Prostate gland (tissue), 2 donors: ENCODE measurements at places on chromosomes 5 and 9.

GRCh38 chr5:69504036-69504435, 11.4 kb downstream of the OCLN start:
- no peak for DNase-seq

DNA sequence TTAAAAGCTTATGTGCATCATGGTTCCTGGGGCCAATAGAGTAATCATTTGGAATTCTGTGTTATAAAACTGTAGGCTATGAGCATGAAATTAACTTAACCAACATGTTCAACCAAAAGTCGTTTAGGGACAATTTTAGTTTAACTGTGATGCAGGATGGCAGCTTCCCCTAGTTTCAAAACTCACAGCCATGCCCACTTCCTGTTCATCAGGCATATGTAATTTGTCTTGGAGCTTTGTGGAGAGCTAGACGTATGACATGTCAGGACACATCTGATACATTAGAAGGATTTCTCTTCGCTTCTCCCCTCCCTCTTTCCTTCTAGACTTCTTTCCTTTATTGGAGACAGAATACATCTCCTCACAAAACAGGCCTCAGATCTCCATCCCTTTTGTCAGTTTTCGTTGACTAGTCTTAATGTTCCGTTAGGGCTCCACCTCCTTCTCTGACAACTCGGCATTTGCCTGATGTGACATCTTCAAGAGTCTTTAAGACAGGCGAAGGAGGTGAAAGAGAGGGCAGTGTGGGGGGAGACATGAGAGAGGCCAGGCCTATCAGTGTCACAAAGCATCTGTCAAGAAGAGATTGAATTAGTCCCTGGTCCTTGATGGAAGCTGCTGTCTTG, 176.0 kb downstream of the MSX2 start:
- DNase-seq = no peak

- DNase-seq = no peak
These were observed 14.9 kb upstream of the CARD19 start for GRCh38 chr9:93081081-93081529.

DNA sequence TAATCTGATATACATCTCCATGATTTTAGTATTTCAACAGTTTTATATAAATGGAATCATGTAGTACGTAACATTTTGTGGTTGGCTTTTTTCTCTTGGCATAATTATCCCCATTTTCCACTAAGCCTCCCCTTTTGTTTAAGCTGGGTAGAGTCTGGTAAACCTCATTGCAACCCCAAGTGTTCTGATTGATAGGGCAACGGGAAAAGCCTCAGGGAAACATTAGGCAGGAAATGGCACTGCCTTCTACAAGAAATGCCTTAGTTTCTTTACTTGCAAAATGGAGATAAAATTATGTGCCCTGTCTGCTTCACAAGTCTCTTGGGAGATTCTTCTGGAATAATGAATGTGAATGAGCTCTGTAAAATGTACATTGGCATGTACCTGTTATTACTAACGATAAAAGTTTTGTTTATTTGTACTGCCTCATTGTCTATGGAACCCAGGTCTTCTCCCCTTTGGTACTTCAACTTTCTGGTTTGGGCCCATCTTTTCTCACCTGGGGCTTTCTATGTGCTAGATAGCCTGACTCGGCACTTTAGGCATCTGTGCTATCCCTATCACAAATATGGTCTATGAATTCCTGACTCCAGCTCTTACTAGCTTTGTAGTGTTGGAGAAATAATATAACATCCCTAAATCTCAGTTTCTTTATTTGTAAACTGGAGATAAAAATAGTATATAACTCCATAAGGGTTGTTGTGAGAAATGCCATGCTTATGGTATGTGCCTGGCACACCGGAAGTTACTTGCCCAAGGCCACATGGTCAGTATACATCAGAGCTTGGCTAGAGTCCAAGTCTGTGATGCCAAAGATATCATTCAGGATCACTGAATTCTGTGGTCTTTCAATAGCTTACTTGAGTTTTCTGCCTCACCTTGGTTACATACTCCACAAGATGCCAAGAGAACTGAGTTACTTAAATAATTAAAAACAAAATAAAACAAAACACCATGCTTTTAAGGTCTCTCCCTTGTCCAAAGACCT, 48.2 kb upstream of the ZNF169 start:
- DNase-seq = no peak

- DNase-seq = no peak
These were observed 42.0 kb upstream of the LVRN start for GRCh38 chr5:115920171-115920725.
